SK-N-SH treated with all-trans-retinoic acid at 6 μM for 48 hours (cell line): ENCODE measurements at places on chromosomes 4 and X.

GRCh38 chr4:83629945-83630721, 94.2 kb downstream of the GPAT3 start:
- ATAC-seq = no peak

- no peak for ATAC-seq
Observed at GRCh38 chrX:41515376-41515775, 68.2 kb downstream of the NYX start.

- no peak for ATAC-seq
Observed at GRCh38 chrX:106791495-106791894, 11.0 kb upstream of the TBC1D8B start.

GRCh38 chr4:125624951-125625350, 310.2 kb downstream of the FAT4 start:
- ATAC-seq = no peak

DNA sequence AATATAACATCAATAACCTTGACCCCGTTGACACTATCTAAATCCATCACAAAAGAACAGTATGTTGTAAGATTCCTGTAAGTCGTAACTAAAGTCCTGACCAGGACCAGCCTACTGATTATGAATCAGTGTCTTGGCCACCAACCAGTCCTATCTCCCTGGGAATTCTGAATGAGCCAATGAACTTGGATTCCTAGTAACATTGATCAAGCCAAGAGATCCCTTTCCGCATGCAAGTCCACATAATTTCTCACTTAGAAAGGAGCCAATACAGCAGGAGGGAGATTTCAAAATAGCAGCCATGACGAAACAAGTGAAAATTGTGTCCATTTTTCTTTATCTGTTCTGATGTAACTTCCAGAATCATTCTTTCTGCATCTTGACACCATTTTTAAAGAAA, 9.5 kb downstream of the XPNPEP2 start:
- ATAC-seq = no peak
